ENCODE measurements at places on chromosomes 2 and 18.

- DNase-seq: no peak
Observed at GRCh38 chr2:199932312-199932855, 21.3 kb downstream of the C2orf69 start.

DNA sequence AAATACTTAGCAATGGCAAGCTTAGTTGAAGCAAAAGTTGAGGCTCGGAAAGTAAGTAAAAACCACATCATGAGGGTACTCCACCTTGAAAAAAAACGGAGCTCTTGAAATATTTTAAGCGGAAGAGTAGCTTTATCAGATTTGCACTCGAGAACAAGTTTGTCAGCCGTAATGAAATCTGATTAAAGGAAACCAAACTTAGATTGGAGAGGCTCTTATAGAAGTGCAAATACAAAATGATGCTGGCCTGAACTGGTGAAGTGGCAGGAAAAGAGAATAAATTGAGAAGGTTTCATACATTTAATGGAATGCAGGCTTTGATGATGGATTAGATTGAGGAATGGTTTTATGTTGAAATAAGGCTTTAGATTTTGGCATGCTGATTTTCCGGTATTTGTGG lies 484.2 kb downstream of the PID1 start:
- DNase-seq: no peak

- DNase-seq: no peak
Observed at GRCh38 chr2:236972491-236973342, 113.0 kb upstream of the COPS8 start.

DNA sequence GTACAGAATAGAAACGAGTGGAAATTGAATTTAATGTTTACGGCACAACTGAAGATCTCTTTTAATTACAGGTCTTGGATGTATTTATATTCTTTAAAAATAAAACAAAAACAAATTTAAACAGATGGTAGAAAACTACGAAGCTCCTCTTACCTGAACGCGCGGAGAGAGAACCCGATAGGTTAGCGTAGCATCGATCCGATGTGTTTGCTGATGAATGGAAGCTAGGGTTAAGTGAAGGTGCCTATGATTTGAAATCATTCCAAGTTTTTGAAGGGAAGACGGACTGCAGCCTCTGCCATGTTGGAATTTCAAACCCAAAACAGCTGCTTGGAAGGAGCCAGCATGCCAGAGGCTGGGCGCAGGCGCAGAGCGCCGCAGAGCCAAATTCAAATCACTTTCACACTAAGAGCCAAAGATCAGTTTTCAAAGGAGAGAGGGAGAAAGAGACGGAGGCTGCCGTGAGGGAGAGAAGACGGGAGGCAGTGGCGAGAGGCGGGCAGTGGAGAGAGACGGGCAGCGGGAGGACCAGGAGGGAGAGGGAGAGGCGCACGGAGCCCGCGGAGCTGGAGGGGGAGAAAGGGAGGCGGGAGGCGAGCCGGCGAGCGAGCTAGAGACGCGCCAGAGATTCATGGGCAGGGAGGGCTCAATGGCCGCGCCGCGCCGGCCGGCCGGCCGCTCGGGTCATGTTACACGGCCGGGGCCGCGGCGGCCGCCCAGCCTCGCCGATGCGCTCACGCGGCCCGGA lies at the start of gene FIGN:
TSS of gene FIGN (minus strand) at position 324 of the 748 bp plus-strand sequence. CDS start 1,081 bp downstream, outside the sequence.
- no peak for DNase-seq

DNA sequence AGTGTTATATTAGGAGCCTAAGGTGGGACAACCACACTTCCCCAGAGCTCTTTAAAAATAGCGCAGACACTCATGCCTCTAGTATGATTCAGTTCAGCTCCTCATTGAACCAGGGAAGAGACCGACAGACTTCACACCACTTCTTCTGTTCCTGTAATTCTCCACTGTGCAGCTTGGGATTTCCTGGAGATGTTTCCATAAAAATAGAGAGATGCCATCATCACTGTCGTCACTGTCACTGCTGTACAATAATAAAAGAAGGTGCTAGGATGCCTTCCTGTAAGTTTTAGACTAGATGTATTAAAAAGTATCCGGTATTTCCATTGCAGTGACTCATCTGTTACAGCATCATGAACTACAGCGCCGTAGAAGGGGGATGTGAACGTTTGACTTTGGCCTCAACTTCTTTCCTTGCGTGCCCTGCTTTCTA lies 110.9 kb downstream of the FAM210A start:
- no peak for DNase-seq

GRCh38 chr2:105953942-105954341 lies 209.2 kb downstream of the NCK2 start:
- no peak for DNase-seq

GRCh38 chr2:119468154-119468955 lies 36.7 kb downstream of the TMEM37 start:
- no peak for DNase-seq

DNA sequence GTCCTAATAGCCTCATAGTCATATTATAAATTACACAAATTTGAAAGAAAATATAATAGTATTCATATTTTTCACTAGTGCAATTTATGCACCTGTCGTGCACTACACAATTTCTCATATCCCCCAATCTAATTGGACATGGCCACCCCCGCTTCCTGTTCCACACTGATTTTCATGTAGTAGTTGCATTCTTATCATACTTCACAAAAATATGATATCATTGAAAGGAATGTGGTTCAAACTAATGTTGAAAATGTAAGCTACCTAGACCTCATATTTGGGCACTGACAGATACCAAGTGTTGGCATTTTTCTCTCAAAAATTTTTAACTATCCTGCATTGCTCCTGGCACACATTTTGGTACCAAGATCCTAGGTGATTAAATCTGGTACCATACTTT lies 985.5 kb upstream of the POU3F3 start:
- DNase-seq: no peak

- no peak for DNase-seq
Observed at GRCh38 chr18:31626409-31626808, 34.7 kb downstream of the TTR start.

- no peak for DNase-seq
Observed at GRCh38 chr2:10191554-10191953, 69.0 kb downstream of the RRM2 start.

Measured in stimulated activated CD8-positive, alpha-beta memory T cell treated with anti-CD3 and anti-CD28 coated beads, Interleukin-7, amount 100 ng/mL, for 24 hours (primary cell).